ENCODE measurements at places on chromosomes 4 and X. TPM values are rescaled to one million over a fixed set of nuclear protein-coding genes. Genes with fewer than 3 reads are reported as not detected.

SPATA4 gene
- total RNA-seq, result 0.22 TPM

GATA1 gene
- total RNA-seq, result not detected

PPP3CA gene
- total RNA-seq, result 15.2 TPM

- DNase-seq, result peak; percentile 72
These were observed 5.7 kb upstream of the PLCXD1 start for GRCh38 chrX:275476-275966.

GRCh38 chr4:23166919-23167318, 474.2 kb downstream of the GBA3 start:
- no peak for DNase-seq
